ENCODE measurements at places on chromosomes 7 and 10.

DNA sequence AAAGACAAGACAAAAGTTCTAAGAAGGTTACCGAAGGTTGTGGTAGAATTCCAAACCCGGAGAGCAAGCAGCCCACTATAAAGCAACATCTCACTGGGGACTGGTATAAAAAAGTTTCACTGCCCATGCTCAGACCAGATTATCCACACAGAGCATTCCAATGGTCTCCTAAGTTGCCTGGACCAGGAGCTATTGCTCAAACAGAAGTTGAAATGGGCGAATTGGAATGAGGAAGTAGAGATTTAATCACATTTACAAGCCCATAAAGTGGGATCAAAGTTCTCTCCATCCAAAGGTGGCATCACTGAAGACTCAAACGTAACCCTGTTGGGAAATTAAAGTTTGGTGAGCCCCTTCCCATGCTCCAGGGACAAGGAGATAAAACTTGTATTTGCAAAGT is 19.8 kb downstream of the OR2F1 start:
- DNase-seq, result no peak

GRCh38 chr7:152486968-152487367 is 51.2 kb upstream of the KMT2C start:
- no peak for DNase-seq

- no peak for DNase-seq
Observed at GRCh38 chr7:116095396-116095795, 64.8 kb upstream of the TFEC start.

DNA sequence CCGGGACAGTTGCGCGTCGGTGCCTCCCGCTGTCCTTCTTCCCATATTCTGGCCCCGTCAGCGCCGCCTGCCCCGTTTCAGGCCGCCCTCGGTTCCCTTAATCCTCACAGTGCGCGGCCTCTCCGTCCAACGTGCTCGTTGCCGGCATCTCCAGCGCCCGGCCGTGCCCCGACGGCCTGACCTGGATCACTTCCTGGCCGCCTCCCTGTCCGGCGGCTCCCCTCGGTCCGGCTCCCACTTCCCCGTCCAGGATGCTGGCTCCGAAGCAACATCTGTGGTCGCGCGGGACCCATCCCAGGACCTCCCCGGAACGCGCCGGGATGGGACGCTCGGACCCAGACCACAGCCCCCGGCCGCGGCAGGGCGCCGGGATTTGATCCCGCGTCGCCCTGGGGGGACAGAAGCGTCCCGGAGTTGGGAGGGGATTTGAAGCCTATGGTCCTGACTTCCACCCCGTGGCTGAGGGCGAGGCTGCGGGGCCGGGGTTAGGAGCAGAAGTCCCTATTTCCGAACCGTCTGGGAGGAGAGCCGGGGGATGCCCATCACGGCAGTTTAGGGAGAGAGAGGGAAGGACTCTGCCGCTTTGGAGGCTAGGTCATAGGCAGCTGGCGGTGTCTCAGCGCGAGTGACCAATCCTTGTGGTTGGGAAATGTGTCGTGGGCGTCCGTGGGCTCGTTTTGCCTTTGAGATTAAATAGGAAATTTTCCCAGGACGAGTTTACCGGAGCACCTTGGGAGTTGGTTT is 53.8 kb downstream of the KCTD7 start:
- no peak for DNase-seq

DNA sequence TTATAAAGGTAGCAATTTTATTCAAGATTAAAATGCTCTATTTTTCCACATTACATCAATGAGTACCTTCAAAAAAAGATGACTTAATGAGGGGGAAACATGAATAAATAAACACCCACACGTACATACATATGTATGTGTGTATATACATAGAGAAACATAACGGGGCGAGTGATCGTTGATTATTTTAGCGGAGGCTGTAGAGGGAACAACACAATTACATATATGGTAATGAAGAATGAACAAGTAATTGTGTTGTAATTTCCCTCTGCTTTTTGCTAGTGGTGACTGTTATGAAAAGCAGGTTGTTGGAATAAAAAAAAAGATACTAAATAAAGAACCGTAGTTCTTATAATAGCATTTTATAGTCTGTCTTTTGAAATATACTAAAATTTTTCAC is 63.2 kb downstream of the CACNB2 start:
- no peak for DNase-seq

DNA sequence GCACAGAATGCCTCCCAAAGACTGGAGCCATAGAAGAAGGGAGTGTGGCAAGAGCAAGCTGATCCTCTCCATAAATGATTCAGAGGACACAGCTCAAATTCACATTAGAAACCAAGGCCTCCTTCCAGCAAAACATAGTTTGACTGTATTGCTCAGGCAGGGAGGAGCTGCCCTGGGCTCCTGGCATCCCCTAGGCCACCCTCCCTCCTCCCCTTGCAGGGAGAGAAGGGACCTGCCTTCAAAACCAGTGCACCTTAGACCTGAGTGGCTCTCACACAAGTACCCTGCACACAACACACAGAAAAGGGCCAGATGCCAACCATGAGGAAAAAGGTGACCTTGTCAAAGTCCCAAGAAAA is 64.7 kb downstream of the CREB3L2 start:
- DNase-seq, result no peak

- DNase-seq, result no peak
Observed at GRCh38 chr7:128217967-128218652, 23.0 kb upstream of the LEP start.

- no peak for DNase-seq
Observed at GRCh38 chr7:11170863-11171568, 197.3 kb downstream of the PHF14 start.

Measured in NK-92 treated with Interleukin-12 subunit alpha and Interleukin-12 subunit beta, amount 100 ng/mL, for 24 hours (cell line).